ENCODE measurements at places on chromosomes 7 and 10. TPM values are rescaled to one million over a fixed set of nuclear protein-coding genes. Genes with fewer than 3 reads are reported as not detected.

DNA sequence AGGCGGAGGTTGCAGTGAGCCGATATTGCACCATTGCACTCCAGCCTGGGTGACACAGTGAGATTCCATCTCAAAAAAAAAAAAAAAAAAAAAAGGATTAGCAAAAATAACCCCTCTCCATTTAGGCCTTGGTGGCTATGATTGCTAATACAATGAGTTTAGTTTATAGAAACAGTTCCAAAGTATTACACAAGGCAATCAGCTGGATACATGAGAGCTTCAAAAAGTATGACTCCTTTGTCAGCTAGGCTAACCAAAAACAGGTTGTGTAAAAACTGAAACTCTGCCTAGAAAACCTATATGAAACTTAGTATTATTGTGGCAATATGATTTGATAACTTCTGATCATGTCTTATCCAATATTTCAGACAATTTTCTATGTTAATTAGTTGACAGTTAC is 57.2 kb downstream of the SUGCT start:
- DNase-seq, result no peak

GRCh38 chr7:83161186-83161585 is 1.5 kb downstream of the PCLO start:
- DNase-seq, result no peak

- peak; percentile 42 for DNase-seq
Observed at GRCh38 chr7:46179061-46179610, 258.1 kb upstream of the IGFBP3 start.

GRCh38 chr10:43863859-43864591 is 215.3 kb upstream of the ZNF32 start:
- peak; percentile 78 for DNase-seq

- DNase-seq, result no peak
Observed at GRCh38 chr10:50310560-50311174, 59.4 kb upstream of the ASAH2 start.

GRCh38 chr7:2257651-2258050 is 15.6 kb downstream of the NUDT1 start:
- no peak for DNase-seq

DNA sequence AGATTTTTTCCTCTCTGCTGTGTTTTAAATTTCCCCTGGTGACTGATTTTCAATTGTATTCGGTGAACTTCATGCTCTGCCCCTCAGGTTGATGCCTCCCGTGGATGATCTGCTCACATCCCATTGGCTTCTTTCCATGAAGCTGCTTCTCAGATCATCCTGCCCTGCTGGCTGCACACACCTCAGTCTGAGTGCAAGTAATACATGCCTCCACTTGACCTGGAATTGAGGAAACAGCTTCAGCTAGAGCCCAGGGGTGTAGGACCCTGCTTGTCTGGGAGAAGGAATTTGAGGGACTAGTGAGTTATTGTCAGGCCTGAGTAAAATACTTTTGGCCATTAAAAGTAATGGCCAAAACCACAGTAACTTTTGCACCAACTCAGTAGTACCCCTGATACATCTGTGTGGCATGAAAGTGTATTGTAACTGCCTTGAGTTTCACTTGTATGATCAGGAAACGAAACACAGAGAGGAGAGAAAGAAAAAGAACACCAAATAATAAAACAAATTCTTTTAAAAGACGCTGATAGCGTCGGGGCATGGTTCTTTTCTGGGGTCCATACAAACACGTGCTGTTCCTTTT is 49.4 kb downstream of the SPAM1 start:
- DNase-seq, result no peak

DNA sequence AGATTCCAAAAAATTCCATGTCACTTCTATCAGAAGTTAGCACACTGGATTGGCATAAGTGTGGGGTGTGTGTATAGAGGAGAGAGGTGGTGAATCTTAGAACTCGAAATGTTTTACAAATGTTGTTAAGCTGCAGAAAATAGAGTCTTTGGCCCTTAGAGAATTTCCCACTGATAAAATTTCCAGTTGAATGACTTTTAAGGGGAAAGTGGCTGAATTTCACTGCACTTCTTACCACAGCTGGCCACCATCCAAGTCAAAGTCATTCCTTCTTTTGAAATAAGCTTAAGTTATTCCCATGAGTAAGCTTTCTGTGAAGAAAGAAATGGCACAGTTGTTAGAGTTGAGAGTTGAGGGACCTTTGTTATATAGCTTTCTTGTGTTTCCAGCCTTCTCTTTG is 13.9 kb downstream of the VCL start:
- DNase-seq, result no peak

DNA sequence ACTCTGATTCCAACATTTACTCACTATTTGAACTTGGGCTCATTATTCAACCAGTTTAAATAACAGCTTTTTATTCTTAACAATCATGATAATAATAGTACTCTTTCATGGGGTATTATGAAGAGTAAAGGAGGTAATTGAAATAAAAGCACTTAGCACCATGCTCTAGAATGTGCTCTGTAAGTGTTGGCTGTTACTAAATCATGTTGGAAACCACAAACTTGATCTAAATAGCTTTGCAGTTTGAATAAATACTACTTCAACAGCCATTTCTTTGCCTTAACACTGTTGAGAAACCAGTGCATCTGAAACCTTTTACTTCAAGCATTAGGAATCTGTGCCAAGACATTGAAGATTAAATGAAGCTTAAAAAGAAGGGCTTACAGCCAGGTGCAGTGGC is 7.9 kb upstream of the UPF2 start:
- DNase-seq, result no peak

GRCh38 chr7:8418629-8419245 is 14.7 kb upstream of the NXPH1 start:
- DNase-seq, result no peak

DNA sequence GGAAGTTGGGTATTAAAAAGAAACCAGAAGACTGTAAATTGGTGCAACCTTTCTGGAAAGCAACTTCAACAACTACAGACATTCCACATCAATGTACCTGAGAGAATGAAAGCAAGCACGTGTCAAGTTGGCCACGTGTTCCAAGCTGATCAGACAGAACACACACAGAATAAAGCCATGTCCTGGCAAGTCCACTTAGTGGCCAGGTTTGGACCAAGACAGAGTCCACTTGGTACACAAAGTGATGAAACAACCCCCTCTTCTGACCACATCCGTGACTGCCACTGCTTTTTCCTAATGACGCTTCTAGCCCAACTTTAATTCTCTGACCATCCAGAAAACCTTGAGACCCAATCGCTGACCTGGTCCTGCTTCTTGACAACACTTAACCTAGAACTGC is 109.4 kb downstream of the ABLIM1 start:
- no peak for DNase-seq

DNA sequence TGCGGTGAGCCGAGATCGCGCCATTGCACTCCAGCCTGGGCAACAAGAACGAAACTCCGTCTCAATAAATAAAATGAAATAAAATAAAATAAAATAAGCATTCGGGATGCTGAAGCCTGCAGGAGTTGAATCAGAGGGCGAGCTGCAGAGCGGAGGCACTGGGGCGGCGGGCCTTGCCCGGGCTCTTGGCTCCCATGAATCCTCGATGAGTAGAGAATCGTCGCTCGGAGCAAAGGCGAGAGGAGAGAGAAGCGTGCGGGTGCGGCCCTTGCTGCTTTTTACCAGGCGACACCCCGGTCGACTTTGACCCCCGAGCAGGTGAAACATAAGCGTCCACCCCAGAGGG is 168.3 kb downstream of the UBE2H start:
- DNase-seq, result no peak

DNA sequence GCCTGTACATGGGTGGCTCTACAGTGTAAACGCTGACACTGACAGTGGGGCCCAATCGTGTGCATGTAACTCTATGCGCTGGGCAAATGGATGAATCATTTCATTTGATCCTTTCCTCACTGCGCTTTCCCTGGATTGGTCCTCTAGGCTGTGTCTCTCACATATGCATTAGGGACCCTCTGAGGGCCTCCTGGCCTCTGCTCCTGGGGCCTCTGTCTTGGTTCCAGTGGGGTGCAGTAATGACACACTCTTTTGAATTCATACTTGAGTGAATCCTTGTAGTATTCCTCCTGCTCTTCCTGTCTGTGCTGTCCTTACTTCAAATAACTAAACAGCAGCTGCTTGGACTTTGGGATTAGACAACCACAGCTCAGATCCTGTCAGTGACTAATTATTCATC is 176.5 kb upstream of the ADO start:
- no peak for DNase-seq

DNA sequence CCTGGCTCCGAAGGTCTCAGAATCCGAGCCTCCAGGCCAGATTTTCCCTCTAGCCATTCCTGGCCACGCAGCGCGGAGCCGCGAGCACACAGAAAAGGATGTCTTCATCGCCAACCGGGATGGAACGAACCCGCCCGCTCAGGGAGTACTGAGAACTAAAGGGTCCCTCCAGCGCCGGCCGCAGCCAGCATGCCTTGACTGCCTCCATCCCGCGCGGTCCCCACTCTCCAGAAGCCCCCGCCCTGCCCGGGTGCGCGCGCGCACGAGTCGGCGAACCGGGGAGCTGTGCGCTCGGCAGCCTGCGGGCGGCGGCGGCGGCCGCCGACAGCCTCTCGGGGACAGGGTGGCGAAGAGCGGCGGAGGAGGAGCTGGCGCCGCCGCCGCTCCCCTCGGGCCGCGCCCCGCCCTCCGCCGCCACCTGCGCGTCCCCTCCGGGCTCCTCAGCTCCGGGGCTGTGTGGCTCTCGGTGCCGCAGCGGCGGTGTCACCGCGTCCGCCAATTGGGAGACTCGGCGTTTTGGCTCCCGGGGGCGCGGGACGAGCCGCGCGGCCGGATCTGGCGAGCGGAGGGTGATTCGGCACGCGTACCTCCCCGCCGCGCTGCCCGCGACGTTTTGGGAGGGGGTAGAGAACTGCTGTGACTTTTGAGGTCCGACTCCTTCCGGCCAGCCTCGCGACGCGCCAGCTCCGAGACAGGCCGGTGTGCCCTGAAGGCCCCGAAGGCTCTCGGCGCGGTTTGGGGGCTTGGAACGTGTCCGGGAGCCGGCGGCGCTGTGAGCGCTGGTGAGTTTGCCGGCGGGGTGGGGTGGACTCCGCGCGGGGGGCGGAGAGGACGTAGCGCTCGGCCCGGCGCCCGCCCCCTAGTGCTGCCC is 453 bp upstream of the GALNT17 start:
- DNase-seq, result peak; percentile 85

GRCh38 chr7:707296-708000 is 19.1 kb upstream of the DNAAF5 start:
- DNase-seq, result no peak

DNA sequence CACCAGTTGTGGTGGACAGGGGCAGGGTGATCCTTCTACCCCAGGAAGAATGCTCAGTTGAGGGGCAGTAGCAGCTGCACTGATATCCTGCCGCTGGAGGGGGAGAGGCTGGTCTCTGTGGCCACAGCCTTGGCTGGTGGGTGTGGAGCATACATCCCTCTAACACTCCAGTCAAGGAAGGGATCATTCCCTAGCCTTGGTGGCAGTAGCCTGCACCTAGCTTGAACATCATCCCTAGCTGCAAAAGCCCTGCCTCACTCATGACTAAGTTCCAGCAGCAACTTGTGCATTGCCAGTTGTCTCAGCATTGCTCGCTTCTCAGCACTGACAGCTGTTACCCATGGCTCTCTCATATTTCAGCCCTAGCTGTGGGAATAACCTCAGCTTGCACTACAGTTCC is 688.9 kb upstream of the POT1 start:
- DNase-seq, result no peak

- no peak for DNase-seq
Observed at GRCh38 chr7:131095346-131095745, 232.3 kb upstream of the MKLN1 start.

- DNase-seq, result no peak
Observed at GRCh38 chr10:33365871-33366411, 31.5 kb upstream of the NRP1 start.

DNA sequence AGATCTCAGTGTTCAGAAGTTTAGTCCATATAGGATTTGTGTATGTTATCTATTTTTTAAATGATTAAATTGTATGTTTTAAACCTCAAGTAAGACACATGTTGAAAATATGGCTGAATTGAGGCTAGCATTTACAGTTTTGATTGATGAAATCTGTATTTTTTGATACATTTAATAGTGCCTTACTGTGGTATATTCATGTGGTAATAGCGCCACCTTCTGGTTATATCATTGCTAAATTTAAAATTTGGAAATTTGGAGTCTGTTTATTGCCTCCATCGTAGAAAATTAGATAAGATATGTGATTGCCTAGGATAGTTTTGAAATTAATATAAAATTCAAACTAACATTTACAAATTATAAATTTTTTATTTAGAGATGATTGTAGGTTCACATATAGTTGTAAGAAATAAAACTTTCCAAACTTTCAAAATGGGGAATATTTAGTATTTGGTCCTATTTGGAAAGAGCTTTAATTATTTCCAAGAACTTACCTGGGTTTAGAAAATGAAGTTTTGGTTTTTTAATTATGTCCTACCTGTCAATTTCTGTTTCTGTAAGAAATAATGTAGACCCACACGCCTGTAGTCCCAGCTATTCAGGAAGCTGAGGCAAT is 19.1 kb upstream of the ARMS2 start:
- DNase-seq, result no peak

GRCh38 chr7:13241416-13241815 is 554.0 kb downstream of the ARL4A start:
- DNase-seq, result no peak

GRCh38 chr10:61197057-61197456 is 253.1 kb upstream of the RHOBTB1 start:
- DNase-seq, result no peak

DNA sequence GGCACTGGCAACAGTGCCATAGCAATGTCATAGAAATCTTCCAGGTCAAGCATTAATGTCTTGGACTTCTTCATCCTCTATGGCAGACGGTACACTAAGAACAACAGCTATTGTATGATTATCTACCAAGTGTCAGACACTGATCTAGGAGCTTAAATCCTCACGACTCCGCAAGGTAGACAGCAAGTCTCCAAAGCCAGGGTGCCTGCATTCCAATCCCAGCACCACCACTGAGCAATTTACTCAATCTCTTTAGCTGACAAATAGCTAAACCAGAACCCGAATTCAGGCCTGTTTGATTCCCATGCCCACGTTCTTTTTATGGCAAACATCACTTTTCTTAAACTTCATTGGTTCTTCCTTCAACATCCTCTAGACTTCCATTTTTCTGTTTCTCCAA is 31.8 kb downstream of the DNMBP start:
- no peak for DNase-seq

EGFR gene
- 56.2 TPM for total RNA-seq

ZNF503 gene
- total RNA-seq, result 38.5 TPM

TDRD1 gene
- not detected for total RNA-seq

SFTPA2 gene
- not detected for total RNA-seq

PDSS1 gene
- total RNA-seq, result 3.8 TPM

PNLIP gene
- total RNA-seq, result not detected

PDE1C gene
- 187 TPM for total RNA-seq

ZNF467 gene
- total RNA-seq, result 4.4 TPM

SNX10 gene
- not detected for total RNA-seq

TAS2R5 gene
- 3.1 TPM for total RNA-seq

MYOF gene
- total RNA-seq, result 470 TPM

Data from osteocyte (in vitro differentiated cells).